GOT3 (cell line): ENCODE measurements at places on chromosomes 12 and 14.

- no peak for DNase-seq
These were observed 799 bp downstream of the THTPA start for GRCh38 chr14:23556700-23557440.

GRCh38 chr14:92914087-92914656 is 8.8 kb upstream of the CHGA start:
- no peak for DNase-seq

DNA sequence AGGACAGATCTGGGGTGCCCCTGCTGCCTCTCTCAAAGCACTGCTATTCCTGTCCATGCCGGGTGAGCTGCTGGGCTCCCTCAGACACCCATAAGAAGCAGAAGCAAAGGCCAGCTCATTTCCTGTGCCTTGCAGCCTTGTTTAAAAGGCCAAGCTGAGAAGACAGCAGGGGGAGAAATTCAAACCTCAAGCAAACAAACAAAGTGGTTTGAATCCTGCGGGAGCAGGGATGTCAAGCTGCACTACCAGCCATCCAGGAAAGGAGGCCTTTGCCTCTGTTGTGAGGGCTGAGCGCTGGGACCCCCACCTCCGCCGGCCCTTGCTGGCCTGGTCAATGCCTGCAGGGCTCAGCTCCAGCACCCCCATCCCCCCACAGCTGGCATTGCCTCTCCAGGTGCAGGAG is 176.5 kb downstream of the PIWIL1 start:
- DNase-seq: no peak

DNA sequence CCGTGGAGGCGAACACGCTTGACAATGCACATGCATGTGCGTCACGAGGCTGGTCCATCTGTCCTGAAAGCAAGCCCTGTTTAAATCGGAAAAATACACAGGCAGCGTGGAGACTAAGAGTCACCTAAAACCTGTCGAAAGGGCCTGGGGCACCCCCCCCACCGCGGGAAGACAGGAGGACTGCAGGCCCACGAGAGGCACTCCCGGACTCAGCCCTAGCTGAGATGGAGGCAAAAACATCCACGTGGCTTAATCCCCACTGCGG is 54.1 kb downstream of the CDC42BPB start:
- no peak for DNase-seq

- DNase-seq: no peak
These were observed 300 bp upstream of the TTC5 start for GRCh38 chr14:20306079-20306423.

DNA sequence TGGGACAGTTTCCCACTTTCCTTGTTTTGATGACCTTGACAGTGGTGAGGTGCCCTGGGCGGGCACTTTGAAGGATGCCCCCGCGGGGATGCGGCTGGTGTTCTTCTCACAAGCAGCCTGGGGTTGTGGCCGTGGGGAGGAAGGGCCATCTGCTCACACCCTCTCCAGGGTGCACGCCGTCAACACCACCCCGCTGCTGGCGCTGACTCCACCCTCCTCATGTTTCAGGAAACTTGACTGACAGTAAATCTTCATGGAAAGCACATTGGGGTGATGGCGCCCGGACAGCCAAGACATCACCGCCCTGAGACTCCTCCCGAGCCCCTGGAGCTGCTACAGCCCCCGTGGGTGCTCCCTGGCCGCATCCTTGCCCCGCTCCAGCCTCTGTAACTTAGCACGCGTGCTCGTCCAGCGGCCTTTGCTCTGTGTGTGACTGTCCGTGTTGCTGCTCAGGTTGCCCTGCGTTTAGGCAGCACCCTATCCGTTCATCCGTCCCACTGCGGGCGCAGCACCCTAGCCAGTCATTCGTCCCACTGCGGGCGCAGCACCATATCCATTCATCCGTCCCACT is 150.2 kb upstream of the C14orf180 start:
- DNase-seq: no peak

GRCh38 chr12:95723693-95724384 is 66.7 kb downstream of the NTN4 start:
- DNase-seq: no peak

DNA sequence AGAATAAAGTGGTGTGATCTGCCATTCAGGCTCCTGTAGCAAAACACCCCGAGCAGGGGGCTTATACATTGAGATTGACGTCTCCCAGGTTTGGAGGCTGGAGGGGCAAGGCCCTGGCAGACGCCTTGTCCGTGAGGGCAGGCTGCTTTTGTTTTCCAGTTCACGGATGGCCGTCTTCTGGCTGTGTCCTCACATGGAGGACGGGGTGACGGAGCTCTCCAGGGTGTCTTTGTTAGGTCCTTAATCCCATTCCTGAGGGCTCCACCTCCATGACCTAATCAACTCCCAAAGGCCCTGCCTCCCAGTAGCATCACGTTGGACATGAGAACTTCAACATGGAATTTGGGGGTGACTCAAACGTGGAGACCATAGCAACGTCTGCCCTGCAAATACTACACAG is 147.7 kb downstream of the KIF26A start:
- DNase-seq: no peak

DNA sequence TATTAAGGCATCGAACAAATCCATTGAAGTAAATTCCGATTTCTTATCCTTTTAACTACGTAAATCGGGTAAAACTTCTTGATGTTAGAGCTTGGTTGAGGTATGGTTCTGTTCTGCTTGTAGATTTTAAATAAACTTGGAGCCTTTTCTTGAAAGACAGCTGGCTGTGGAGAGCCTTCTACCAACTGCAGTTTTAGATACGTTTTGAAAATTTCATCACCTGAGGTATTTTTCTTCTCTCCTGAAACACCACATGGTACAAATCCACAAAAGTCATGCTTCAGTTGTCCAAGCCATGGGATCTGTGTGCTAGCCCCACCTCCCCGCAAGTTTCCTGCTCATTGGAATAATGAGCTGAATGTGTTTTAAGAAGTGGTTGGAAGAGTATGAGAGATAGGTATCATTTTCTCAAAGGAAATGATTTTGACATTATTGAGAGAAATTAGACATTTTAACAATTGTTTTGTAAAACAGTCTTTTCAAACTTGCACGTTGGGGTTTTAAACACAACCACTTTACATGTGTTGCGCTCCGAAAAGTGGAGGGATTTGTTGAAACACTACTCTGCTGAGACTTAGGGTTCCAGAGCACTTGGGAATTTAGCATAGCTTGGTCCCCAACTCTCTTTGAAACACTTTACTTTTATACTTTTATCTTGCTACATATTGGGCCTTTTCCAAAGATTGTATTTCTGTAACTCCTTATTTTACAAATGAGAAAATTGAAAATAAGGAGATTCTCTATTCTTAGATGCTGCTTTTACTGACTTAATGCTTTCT is 1.4 kb downstream of the PPM1A start:
- no peak for DNase-seq
